ENCODE measurements at places on chromosomes 6 and 20.

- no peak for DNase-seq
Measured at GRCh38 chr6:53321701-53322100, 27.0 kb downstream of the ELOVL5 start.

- no peak for DNase-seq
Measured at GRCh38 chr6:56073761-56074160, 173.6 kb downstream of the COL21A1 start.

GRCh38 chr6:12324099-12324498 is 33.9 kb downstream of the EDN1 start:
- peak; percentile 77 for DNase-seq

- DNase-seq = peak; percentile 91
Measured at GRCh38 chr6:11009353-11009752, 34.8 kb downstream of the ELOVL2 start.

DNA sequence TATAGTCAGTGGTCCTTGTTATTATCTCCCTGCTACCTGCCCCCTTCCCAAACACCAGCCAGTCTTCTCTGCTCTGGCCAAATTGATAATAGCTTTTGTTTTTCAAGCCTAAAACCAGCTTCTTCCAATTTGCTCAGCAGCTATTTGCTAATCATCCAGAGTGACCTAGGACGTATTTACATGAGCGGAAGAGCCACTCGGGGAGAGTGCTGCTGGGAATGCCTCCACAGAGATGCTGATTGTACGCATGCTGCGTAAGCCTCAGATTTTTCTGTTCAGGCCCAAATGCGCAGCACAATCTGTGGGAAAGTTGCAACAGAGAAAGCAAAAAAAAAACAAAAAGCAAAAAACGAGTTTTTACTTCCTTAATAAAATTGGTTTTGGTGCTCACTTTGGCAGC is 24.4 kb upstream of the ID1 start:
- no peak for DNase-seq

- peak; percentile 91 for DNase-seq
Measured at GRCh38 chr6:116557893-116558292, 4.3 kb downstream of the CALHM4 start.

DNA sequence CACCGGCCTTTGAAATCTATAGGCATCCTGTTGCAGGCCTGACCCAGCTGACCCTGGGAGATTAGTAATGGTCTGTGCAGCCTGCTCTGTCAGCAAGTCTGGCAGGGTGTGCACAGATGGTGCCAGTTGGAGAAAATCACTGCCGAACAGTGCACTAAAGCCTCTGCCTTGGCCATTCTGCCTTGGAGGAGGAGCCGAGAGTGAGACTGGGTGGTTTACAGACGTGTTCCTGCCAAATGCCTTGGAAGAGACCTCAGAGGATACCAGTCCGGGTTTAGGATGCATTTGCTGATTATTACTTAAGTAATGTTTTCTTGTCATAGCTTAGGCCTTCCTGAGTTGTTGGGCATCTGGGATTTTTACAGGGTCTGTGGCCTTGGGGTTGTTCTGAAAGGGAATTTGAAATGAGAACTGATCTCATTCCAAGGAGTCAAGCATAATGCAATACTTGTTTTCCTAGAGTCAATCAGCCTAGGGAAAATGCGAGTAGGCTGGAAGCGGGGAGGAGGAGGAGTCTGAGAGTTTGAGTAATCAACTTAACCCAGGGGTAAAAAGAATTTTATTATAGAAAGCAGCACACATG is 292.1 kb downstream of the SOX4 start:
- DNase-seq = peak; percentile 69

DNA sequence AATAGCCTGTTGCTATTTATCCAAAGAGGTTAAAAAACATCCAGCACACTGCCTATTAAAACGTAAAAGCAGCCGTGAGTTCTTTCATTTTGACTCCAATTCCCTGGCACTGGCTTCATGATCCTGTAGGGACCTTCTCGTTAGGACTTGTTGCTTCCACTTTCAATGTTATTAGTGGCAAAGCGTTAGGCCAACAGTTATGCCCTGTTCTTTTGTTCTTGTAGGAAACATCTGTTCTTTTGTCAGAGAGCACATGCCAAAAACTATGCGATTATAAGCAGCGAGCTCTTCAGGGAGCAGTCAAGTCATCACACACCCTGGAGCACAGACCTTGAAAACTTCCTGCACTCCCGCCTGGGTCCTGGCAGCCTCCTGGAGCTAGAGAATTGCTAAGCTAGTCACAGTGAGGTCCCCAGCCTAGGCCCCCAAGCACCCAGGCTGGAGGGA is 609.5 kb upstream of the ARID1B start:
- DNase-seq = no peak

DNA sequence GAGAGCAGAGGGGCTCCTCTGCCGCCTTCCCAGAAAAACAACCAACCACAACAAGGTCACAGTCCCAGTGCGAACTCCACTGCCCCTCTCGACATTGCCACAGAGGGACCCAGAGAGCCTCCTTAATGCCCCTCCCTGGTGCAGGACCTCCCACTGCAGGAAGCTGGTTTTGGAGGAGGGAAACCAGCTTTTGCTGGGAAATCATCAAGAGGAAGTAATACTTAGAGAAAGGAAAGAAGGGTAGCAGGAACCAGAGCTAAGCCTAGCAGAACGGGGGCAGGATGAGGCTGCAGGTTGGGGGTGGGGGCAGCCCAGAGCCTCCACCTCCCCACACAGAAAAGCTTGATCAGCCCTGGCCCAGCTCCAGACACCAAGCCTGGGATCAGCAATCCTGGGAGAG is 37.7 kb upstream of the SIRPA start:
- no peak for DNase-seq

DNA sequence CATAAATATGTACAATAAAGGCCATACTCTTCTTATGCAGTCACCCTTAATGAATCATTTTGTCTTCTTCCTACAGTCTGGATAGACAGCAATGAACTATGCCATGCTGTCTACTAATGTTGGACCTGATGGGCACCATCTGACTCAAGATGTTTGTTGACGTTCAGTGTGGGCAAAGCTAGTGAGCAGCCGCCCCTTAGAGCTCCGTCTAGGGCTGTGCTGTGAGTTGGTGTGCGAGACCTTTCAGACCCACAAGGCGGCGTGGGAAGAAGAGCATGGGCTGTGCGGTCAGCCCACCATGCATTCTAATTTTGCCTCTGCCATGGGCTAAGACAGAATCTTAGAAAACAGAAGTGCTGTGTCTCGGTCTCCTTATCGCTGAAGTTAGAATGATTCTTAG is 829.4 kb downstream of the QKI start:
- no peak for DNase-seq

- DNase-seq = no peak
Measured at GRCh38 chr6:278494-278893, 13.8 kb upstream of the DUSP22 start.

- DNase-seq = no peak
Measured at GRCh38 chr6:169763881-169764280, 12.5 kb downstream of the ERMARD start.

- DNase-seq = peak; percentile 55
Measured at GRCh38 chr6:143187238-143187923, 126.7 kb downstream of the AIG1 start.

DNA sequence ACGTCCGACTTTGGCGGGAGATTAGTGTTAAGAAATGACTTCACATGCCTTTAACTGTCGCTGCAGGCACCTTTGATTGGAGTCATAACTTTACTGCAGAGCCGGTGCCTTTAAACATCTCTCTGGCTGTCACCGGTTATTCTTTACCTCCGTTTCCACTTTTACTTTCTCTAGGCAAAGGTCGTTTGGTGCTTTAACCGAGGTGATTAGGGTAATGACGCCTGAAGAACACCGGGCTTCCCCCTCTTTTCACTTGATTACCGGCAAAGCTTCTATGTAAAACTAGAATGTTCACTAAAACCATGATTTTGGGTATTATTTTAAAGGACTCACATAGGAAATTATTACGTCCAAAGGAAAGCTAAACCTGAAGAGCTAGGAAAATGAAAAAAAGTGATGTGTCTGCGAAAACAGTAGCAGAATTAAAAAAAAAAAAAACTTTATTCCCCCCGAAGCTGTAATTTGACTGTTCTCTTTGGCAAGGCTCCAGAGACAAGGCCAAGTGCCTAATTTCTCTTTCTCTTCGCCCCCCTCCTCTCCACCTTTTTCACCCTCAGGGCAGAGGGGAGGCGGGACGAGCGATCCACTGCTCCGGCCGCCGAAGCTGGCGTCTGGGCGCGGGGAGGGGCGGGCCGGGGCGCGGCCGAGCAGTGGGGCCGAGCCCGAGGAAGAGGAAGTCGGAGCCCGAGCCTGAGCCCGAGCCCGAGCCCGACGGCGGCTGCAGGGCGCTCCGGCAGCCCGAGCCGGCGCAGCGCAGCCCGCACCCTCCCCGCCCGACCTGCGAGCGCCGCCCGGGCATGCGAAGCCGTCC is at the start of gene PLEKHG1:
Gene PLEKHG1 (plus strand): TSS at position 687 of the 811 bp plus-strand sequence. CDS start 133,797 bp downstream, outside the sequence.
- no peak for DNase-seq

DNA sequence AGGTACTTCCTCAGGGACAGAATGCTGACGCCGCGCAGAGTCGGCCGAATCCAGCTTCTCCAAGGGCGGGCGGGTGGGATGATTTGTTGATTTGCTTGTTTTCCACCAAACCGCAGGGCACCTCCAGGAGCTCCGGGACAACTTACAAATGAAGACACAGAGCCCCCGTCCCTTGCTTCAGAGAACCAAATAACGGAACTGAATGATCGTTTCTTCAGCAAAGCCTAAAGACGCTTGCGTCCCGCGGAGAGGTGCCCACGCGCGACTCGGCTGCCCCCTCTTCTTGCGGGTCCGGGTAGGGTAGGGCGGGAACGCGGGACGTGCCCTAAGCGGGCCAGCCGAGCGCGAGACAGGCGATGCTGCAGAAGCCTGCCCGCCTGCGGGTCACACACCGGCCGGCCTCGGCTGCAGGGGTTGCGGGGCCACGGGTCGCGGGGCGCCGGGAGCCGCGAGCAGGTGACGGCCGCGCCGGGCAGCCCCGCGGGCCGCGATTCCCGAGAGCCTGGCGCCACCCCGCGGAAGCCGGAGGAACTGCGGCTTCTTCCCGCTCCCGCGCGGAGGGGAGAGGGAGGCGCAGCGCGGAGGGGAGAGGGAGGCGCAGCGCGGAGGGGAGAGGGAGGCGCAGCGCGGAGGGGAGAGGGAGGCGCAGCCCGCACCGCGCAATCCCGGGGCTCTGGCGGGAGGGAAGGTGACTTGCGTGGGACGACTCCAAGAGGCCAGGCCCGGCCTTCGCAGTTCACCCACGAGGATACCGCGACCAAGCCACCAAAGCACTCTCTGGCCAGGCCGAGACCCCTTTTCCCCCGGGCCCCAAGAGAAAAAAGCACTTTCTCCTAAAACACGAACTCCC is 7.7 kb upstream of the FOXF2 start:
- no peak for DNase-seq

- no peak for DNase-seq
Measured at GRCh38 chr6:90976341-90976740, 389.5 kb upstream of the MAP3K7 start.

DNA sequence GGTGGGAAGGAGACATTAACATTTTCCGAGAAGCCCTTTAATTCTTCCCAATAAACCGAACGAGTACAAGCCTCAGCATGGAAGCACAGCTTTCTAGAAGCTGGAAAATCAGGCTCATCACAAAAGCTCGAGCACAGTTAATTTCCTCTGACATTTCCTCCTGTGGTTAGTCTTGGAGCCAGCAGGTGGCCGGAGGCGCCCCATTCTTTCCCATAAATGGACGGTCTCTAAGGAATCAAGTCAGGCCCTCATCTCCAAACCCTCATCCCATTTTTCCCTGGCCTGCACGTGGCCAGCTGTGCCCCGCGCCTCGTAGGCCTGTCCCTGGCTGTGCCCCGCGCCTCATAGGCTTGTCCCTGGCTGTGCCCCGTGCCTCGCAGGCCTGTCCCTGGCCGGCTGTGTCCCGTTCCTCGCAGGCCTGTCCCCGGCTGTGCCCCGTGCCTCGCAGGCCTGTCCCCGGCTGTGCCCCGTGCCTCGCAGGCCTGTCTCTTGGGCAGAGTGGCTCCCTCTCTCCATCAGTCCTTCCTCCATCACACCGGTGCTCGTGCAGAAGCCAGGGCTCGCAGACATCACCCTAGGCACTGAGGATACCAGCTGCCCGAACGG is 19.7 kb upstream of the NTSR1 start:
- no peak for DNase-seq

DNA sequence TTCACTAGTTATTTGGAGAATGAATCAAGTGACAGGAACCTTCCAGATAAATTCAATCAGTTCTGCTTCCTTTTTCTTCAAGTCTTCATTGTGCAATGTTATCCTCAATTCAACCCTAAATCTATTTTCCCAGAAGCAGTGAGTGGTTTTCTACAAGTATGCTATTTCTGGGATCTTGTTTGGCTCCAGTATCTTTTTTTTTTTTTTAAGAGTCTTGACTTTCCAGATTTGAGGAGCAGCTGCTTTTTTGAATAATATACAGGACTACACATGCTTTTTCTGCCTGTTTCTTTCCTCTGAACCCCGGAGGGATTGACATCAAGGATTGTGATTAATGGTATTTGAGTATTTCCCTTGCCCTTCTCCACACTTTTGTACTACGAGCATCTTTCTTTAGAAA is 339.2 kb upstream of the JAG1 start:
- no peak for DNase-seq

DNA sequence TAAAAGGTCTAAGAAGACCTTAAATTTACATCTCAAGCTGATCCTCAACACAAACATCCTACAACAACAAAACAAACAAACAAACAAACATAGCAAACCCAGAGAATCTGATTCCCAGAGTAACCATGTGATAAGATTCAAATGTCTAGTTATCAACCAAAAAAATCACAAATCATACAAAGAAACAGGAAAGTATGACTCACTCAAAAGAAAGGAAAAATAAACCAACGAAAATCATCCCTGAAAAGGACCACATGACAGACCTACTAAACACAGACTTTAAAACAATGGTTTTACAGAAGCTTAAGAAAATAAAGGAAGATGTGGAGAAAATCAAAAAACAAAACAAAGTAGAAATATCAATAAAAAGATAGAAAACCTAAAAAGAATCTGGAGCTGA is 18.1 kb downstream of the VNN1 start:
- no peak for DNase-seq

DNA sequence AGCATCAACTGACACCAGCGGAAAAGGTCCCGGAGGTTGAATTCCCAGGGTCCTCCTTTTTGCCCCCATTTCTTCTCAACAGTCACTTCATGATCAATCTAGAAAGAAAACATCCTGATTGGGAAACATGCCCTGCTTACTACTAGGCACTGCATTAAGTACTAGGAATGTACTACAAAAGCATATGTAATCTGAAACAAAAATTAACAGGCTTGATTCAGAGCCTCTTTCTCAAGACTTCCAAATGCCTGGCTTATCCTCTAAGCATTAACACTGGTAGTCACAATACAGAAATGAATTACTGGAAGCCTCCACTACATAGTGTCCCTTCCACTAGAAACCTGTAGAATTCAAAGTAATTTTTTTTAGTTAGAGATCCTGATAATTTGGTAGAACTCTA is 84.5 kb upstream of the LYRM2 start:
- DNase-seq = no peak

All from HS-27A (cell line).